Heart left ventricle (tissue), 16 donors: ENCODE measurements at places on chromosomes 1 and 21. TPM values are rescaled to one million over a fixed set of nuclear protein-coding genes. Genes with fewer than 3 reads are reported as not detected.

Gene RAP1GAP
- 3.6 TPM for total RNA-seq

Gene KCNAB2
- 37.9 TPM for total RNA-seq

Gene FLG2
- total RNA-seq = not detected

Gene IKBKE
- total RNA-seq = 0.62 TPM

Gene WNT4
- total RNA-seq = 0.13 TPM

Gene HFM1
- 5.8 TPM for total RNA-seq

Gene NEXN
- 363 TPM for total RNA-seq

Gene BRDT
- total RNA-seq = not detected

Gene PRKAA2
- total RNA-seq = 105 TPM

Gene SPRR4
- not detected for total RNA-seq

Gene NID1
- total RNA-seq = 125 TPM

Gene CD1C
- total RNA-seq = 0.30 TPM

Gene CR1L
- not detected for total RNA-seq

Gene TNFRSF9
- total RNA-seq = not detected

Gene GREM2
- total RNA-seq = not detected

Gene RNF186
- total RNA-seq = not detected

Gene FAM167B
- total RNA-seq = 3.8 TPM

Gene LCE3C
- not detected for total RNA-seq

Gene RPL22
- 240 TPM for total RNA-seq

Gene LMOD1
- total RNA-seq = 24.9 TPM

Gene GPR25
- not detected for total RNA-seq

Gene DSCAM
- not detected for total RNA-seq

Gene CIART
- 19.4 TPM for total RNA-seq

Gene PLEKHM2
- total RNA-seq = 88.8 TPM

Gene VPS45
- 39.3 TPM for total RNA-seq

Gene BLACAT1
- not detected for total RNA-seq

Gene VWA5B1
- total RNA-seq = not detected

Gene TSNAX
- 33.2 TPM for total RNA-seq

Gene TMPRSS15
- not detected for total RNA-seq

Gene CYP4A11
- not detected for total RNA-seq

Gene MCOLN2
- total RNA-seq = 1.1 TPM

Gene IL19
- not detected for total RNA-seq

Gene NPR1
- 24.7 TPM for total RNA-seq

Gene AUNIP
- not detected for total RNA-seq

Gene IGSF3
- 8.4 TPM for total RNA-seq

Gene WNT3A
- not detected for total RNA-seq

Gene XCL2
- not detected for total RNA-seq

Gene DOP1B
- 10.6 TPM for total RNA-seq

Gene SUMO3
- total RNA-seq = 78.1 TPM

Gene TMEM59
- 372 TPM for total RNA-seq

Gene TCP10L
- total RNA-seq = 2.4 TPM

Gene SH3BGR
- total RNA-seq = 115 TPM

Gene CFAP57
- total RNA-seq = not detected

Gene LAD1
- 8.7 TPM for total RNA-seq

Gene CLCA4
- not detected for total RNA-seq

Gene OR2AK2
- not detected for total RNA-seq

Gene IL6R
- 9.8 TPM for total RNA-seq

Gene PLPPR4
- 0.20 TPM for total RNA-seq

Gene C1QA
- total RNA-seq = 37.3 TPM

Gene KRTAP20-3
- not detected for total RNA-seq

Gene CFAP107
- total RNA-seq = not detected
